ENCODE measurements at places on chromosomes 4 and X.

DNA sequence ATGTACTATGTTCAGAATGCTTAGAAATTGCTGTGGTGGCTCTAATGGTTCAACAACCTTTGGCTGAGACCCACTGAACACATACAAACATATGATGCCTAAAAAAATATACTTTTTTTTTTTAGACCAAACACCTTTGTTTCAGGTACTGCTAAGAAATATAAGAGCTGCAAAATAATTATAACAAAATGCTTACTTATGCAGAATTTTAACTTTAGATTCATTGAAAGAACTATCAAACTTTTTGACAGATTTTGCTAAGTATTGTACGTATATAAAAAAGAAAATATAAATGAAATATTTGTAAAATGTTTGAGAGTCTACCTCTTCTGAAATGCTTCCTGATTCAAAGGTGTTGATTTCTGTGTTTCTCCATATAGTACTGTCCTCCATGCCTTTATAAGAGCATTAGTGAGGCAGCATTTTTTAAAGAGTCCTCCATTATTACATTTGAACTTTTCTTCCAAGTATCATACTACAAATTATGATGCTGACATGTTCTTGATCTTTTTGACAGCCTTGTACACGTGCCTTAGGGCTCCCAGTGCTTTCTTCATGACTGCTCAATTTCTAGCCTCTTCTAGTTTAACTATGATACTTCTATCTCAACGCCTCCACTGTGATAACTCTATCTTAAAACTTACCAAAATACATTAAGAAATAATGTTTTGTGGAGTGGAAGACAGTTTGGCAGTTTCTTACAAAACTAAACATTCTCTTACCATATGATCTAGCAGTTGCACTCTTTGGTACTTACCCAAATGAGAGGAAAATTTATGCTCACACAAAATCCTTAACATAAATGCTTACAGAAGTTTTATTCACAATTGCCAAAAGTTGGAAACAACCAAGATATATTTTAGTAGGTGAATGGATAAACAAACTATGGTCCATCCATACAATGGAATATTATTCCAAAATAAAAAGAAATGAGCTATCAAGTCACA, 212.2 kb upstream of the MAB21L2 start:
- no peak for DNase-seq

DNA sequence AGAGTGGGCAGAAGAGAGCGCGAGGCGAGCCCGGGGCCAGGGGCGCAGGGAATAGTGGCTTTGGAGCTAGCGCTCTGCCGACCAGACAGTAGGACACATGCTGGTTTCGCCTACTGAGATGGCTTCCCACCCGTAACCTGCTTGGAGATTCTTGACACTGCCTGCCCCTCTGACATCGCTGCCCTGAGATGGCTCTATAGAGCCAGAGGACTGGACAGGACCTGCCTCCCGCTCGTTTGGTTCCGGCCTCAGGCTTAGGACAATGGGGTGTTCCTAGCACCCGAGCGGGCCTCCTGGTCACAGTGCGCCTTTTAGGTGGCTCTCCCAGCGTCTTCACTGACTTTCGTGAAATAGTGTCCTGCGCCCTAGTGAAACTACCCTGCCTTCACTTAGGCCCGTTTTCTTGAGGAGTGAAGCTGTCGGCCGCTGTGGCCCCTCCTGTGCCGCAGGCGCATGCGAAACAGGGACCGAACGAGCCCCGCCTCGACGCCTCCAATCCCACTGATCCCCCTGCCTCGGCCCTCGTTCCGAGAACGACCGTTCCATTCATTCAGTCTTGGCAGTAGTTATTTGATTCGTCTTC, 608 bp downstream of the TAF1 start:
- no peak for DNase-seq

DNA sequence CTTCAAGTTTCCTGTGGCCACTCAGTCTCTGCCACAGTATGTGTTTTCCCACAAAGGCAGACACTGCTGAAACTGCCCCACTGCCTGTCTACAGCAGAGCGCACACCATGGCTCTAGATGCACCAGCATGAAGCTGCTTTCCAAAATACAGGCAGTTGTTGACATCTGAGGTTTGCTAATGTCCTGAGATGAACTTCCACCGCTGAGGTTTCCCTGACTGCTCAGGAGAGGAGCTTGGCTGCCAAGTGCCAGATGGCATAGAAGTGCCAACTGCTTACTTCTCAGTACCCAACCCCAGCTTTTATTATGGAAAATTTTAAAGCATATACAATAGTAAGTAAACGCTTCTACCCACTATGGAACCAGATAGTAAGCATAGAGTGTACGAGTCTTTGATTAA, 61.0 kb upstream of the EXOC1L start:
- no peak for DNase-seq

GRCh38 chr4:20512033-20512792, 188.0 kb upstream of the PACRGL start:
- no peak for DNase-seq

GRCh38 chr4:183303301-183303700, 16.8 kb downstream of the CLDN22 start:
- DNase-seq = no peak

GRCh38 chr4:40305328-40306170, 29.6 kb upstream of the CHRNA9 start:
- DNase-seq = peak; percentile 85

GRCh38 chrX:69119122-69119521, 46.1 kb downstream of the PJA1 start:
- no peak for DNase-seq

GRCh38 chrX:111886678-111887077, 10.7 kb downstream of the TRPC5OS start:
- no peak for DNase-seq

GRCh38 chrX:153964105-153964504, 7.5 kb downstream of the HCFC1 start:
- no peak for DNase-seq

- no peak for DNase-seq
Observed at GRCh38 chr4:60034361-60034760, 1165.8 kb upstream of the ADGRL3 start.

DNA sequence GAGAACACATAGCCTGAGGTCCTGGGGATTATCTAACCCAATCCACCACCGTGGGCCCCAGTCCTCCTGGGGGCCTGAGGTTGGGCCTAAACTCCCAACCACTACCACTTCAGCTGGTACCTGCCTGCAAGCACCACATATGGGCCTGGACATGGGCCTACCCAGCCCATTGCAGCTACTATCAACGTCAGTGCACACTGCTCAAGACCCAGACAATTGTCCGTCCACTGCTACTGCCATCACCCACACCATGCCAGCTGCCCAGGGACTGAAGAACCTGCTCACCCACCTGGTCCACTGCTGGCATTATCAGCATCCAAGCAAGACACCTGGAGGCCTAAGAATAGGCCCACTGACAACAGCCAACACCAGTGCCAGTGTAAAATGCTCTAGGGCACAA, 88.1 kb downstream of the COL4A5 start:
- no peak for DNase-seq

GRCh38 chrX:31178769-31179125, 106.9 kb upstream of the FTHL17 start:
- DNase-seq = no peak

- DNase-seq = no peak
Observed at GRCh38 chrX:14594521-14594920, 65.2 kb downstream of the GLRA2 start.

- no peak for DNase-seq
Observed at GRCh38 chrX:139931646-139932072, 1.2 kb downstream of the ATP11C start.

GRCh38 chr4:5416637-5417036, 291.7 kb downstream of the EVC2 start:
- peak; percentile 33 for DNase-seq

- no peak for DNase-seq
Observed at GRCh38 chr4:158786121-158786601, 17.3 kb downstream of the FNIP2 start.

DNA sequence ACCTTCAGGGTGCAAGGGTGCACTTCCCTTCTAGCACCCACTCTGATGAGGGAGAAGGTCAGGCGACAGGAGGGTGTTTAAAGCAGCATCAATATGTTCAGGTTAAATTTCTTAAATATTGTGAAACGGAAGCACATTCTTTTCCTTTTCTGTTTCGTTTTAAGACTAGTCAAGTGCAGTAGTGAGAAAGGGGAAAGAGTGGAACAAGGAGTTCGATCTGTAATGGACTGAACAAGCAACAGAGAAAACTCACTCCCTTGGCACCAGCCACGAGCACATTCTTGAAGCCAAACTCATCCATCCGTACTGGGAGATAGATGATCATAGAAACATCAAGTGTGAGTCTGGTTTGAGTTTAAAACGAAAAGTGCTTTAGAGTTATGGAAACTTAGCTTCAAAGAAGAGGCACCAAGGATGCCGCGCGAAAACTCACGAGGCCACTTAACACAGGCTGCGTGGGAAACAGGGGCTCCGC, 815 bp downstream of the FAM53A start:
- no peak for DNase-seq

- no peak for DNase-seq
Observed at GRCh38 chrX:20479896-20480295, 213.2 kb upstream of the RPS6KA3 start.

DNA sequence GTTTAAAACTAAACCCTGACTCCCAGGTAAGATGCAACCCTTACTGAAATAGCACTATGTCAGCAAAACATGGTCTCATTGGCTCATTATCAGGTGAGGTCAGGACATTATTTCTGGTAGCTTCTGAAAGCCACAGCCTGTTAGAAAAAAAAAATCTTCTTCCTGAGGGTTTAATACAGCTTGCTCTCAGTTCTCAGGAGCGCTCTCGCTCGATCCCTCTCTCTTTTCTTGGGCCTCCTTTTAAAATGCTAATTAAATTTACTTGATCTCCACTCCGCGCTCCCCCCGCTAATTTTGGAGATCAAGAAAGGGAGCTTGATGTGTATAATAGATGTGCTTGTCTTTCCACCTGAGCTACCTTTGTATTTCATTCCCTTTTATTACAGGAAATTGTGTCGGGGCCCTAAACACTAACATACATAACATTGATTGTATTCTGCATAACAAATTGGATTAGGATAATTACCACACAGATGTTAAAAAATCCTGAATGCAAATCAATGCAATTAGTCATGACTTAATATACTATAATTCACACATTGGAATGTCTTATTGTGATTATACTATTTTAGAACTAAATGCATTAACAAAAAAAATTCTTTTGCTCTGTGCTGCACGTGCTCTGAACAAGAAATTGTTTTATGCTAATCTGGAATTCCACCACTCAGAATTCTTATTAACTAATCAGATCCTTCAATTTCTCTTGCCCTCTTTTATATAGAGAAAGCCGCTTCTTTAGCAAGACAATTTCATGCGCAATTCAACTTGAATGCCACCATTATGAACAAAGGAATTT, 101.6 kb upstream of the TEX13D start:
- no peak for DNase-seq

DNA sequence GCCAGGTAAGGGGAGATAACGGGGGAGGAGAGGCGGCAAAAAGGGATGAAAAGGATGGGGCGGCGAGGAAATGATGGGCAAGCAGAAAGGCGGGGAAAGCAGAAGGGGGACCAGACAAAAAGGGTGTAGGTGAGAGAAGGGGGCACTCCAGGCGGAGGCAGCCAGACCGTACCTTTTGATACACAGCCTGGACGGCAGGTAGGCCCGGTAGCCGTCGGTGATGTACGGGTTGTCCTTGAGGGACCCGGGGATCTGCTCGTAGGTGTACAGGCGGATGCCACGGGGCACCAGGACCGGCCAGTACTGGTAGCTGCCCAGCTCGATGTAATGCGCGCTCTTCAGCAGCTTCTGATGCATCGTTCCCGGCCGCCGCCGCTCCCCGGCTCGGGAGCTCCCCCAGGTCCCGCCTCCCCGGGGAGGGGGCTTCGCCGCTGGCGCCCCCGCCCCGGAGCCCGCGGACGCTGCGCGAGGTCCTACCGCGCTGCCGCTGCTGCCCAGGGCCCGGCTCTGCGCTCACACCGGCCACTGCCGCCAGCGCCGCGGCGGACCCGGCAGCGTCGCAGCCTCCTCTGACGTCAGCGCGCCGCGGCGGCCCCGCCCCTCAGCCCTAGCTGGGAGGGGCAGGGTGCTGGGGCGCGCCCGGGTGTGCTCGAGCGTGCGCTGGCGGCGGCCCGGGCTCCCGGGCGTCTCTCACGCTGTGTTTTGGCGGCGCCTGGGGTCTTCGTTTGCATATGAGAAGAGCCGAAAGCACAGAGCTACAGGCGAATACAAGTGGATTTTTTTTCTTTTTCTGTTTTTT, at the start of gene PAQR3:
TSS of gene PAQR3 (minus strand) at position 571 of the 799 bp plus-strand sequence. CDS start at position 357, 214 bp downstream.
- DNase-seq = peak; percentile 26

DNA sequence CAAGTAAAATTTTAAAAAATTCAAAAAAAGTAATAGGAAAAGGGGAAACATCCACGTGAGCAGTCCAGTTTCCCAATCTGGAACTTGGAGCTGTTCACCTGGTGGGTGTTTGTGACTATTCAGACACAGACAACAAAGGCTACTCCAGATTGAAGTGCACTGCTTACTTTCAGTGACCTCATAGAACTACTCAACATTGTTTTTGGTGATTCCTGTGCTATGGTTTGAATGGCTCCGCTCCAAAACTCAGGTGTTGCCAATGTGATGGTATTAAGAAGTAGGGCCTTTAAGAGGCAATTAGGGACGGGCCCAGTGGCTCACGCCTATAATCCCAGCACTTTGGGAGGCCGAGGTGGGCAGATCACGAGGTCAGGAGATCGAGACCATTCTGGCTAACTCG, 22.1 kb downstream of the SH3RF1 start:
- DNase-seq = no peak

GRCh38 chr4:98245226-98245625, 16.0 kb upstream of the RAP1GDS1 start:
- no peak for DNase-seq

GRCh38 chr4:125663896-125664767, 349.4 kb downstream of the FAT4 start:
- no peak for DNase-seq
